Activated CD4-positive, alpha-beta T cell treated with anti-CD3 and anti-CD28 coated beads, Interleukin-2, amount 10 ng/mL, durations not matched to agents 7 days and 5 days (primary cell): ENCODE measurements at places on chromosomes 5 and 9.

DNA sequence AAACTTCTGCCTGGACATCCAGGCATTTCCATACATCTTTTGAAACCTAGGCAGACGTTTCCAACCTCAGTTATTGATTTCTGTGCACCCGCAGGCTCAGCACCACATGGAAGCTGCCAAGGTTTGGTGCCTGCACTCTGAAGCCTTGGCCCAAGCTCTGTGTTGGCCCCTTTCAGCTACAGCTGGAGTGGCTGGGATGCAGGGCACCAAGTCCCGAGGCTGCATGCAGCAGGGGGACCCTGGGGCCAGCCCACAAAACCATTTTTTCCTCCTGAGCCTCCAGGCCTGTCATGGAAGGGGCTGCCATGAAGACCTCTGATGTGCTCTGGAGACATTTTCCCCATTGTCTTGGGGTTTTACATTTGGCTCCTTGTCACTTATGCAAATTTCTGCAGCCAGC is 49.9 kb downstream of the NFX1 start:
- no peak for DNase-seq

GRCh38 chr9:7209016-7209715 is 451.4 kb downstream of the KDM4C start:
- DNase-seq = no peak

DNA sequence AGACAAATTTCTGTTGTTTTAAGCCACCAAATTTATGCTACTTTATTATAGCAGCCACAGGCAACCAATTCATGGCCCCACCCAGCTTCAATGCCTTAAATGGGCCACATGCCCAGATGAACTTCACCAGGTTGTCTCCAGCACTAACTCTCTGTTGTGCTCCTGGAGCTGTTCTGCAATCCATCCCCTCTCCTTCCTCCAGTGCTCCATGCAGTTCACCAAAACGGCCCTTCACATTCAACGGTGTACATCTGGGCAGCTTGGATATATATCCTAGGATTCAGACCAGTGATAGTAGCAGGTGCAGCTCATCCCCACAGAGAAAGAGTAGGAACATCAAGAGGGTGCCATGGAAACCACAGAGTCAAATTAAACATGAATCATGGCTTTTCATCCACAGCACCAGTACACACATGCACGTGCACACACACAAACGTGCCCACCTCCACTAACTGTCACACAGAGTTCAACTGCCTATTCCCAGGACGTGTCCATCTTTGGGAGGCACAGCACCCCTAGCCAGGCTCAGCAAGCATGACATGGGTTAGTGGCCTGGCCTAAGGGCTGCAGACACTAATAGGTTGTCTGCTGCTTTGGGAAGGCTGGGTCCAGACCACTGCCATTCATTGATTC is 134.5 kb downstream of the MED10 start:
- DNase-seq = no peak

GRCh38 chr9:93667627-93668026 is 91.2 kb downstream of the PHF2 start:
- DNase-seq = no peak

DNA sequence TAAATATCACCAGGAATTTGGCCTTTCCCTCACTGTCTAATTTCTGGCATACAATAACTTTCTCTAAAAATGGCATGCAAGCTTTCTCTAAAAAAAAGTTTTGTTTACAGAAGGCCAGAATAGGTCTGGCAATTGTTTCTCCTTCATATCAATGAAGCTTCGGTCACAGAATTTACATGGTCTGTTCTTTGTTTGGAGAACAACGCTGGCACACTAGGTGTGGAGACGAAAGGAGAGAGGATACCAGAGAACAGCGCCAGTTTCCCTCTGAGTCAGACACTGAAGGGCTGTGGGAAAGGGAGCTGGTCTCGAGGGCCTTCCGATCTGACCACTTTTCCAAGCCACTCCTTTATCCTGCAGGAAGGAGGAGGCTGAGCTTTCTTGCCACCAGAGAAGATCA is 60.1 kb upstream of the ITGA1 start:
- no peak for DNase-seq

GRCh38 chr9:114290561-114290986 is 32.3 kb upstream of the ORM1 start:
- no peak for DNase-seq

- no peak for DNase-seq
These were observed 5.3 kb downstream of the GPR151 start for GRCh38 chr5:146510559-146511125.

DNA sequence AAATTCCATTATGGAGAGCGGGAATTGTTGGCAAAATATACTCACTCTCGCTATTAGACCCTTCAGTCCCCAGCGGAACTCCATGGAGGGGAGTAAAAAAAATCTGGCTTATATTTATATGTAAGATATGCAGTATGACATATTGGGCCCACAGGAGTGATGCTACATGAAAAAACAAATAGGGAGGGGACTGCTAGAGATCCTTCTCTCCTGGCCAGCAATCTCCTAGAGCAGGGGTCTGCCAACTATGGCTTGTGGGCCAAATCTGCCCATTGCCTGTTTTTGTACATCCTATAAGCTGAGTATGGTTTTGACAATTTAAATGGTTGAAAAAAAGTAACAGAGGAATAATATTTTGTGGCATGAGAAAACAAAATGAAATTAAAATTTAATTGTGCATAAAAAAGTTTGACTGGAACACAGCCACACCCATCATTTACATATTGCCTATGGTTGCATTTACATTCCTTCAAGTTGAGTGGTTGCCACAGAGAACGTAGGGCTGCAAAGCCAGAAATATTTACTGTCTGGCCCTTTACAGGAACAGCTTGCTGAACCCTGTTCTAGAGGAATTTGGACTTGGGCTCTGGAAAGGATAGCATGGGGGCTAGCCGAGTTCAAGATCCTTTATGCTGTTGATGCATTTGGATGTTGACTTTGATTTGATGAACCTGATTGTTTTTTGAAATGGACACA is 197.3 kb upstream of the CLINT1 start:
- no peak for DNase-seq

DNA sequence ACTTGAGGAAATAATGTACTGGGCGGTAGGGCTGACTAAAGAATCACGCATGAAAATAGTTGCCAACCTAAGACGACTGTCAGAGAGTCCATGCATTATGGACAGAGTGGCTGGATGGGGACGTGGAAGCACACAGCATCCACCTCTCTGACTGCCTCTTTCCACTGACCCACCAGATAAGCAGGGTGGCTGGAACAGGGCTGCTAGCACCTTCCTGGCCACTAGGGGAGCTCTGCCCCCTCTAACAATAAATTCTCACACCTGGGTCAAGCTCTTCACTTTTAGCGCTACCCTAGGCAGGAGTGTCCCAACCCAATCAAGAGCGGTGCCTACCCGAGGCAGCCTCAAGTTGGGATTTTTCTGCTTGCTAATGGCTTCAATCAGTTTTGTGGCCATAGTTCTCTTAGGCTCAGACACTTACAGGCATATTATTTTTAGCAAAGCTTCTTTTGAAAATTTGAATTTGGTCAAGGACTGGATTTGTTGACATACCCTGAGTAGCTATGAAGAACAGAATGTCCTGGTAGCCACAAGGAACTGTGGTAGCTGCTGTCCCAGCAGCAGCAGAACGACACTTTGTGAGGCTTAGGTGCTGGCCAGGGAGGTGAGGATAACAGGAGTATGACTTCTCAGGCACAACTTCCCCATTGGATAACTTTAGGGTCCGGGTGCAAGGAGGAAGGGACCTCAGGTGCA is 6.9 kb upstream of the TPM2 start:
- DNase-seq = peak; percentile 55

DNA sequence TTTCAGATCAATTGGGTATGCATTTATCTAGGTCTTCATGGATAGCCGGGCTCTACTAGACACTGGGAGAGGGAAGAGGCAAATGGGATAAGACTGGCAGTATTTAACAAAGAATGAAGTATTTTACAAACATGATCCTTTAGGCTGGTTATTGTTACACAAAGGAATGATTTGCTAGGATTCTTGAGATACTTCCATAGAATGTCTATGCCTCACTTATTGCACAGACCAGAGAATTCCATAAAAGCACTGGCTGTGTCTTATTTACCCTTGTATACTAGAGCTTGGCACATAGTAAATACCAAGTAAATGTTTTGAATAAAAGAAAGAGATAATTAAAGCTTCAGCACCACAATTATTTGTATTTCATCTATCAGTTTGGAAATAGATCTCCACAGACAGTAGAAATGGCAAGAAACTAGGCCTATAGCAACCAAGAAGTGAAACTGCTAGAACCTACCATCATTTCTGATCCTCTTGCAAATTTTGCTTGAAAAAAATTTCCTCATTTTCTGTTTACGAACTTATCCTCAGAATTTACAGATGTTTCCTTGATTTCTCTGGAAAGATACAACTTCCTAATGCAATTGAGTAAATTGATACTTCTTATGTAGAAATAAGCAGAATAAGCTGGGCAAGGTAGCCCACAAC is 3.8 kb downstream of the PDCD1LG2 start:
- no peak for DNase-seq

GRCh38 chr5:155728146-155728856 is 598.7 kb upstream of the SGCD start:
- DNase-seq = no peak

DNA sequence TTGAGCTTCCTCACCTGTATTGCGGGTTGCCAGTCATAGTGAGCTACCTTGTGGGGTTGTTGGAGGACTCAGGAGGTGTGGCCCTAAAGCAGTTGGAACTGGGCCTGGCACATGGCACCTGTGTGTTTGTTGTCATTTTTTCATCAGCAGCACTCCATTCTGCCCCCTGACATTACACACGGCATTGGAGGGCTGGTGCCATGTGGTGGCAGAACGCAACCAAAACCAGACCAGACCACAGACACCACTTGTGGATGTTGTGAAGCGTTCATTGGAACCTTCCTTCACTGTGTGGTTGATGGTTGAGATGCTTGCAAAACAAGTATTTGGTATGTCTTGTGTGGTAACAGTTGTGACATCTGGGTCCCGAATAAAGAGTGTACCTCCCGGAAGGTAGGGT is 113.2 kb upstream of the ERCC6L2 start:
- no peak for DNase-seq
